Activated CD8-positive, alpha-beta memory T cell treated with anti-CD3 and anti-CD28 coated beads, Interleukin-2, amount 50 U/mL, for 48 hours (primary cell): ENCODE measurements at places on chromosomes 7 and 10.

DNA sequence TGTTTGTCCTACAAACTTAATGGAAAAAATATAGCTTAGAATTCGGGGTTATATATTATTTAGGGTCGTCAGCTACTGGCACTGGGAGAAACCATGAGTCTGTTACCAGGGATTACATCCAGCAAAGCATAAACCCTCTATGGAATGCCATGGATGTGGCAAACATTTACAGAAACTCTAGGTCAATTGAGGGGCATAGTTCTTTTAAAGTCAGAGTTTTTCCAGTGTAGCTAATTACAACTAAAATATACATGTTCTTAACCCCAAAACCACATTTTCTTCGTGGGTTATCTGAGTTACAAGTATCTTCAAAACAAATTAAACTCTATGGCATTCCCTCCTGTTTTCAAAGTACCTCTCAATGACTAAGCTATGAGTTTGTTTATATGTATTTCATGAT is 99.3 kb upstream of the THSD7A start:
- no peak for DNase-seq

- no peak for DNase-seq
These were observed 193.2 kb downstream of the ELMO1 start for GRCh38 chr7:37255327-37255944.

GRCh38 chr7:2785071-2785500 is 59.0 kb downstream of the GNA12 start:
- no peak for DNase-seq

- DNase-seq: no peak
These were observed 100.4 kb downstream of the WDR37 start for GRCh38 chr10:1156616-1156886.

- no peak for DNase-seq
These were observed 21.9 kb downstream of the DPY19L1 start for GRCh38 chr7:35015346-35015859.
